T-helper 9 cell (primary cell): ENCODE measurements at places on chromosomes 1 and 21.

DNA sequence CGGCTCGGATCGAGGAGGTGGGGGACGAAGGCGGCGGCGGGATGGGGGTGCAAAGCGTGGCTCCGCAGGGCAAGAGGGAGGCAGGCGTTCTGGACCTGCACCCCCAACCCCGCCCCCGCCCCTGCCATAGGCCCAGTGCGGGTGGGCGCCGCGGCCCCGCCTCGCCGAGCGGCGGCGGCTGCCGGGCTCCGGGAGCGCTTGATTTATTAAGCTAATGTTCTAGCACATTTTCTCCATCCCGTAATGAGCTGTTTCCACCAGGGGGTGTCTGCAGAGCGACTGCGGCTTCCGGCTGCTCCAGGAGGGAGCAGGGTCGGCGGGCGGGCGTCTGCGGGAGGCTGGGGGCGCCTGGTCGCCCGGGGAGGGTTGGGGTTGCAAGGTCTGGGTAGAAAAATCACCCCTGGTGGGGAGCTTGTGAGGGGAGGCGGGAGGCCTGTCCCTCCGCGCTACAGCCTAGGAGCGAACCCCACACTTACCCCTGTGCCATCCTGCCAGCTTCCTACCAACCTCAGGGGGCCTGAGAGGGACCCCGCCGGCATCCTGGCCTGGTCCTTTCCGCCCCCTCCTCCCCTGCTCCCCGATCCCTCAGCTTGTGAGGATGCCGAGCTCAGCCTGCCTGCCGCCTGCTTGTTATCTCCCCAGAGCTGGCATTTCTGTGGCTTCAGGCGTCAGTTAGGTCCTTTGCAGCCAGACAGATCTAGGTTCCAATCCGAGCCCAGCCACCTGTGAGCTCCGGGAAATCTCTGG is 48.5 kb upstream of the ACOT11 start:
- DNase-seq = no peak

DNA sequence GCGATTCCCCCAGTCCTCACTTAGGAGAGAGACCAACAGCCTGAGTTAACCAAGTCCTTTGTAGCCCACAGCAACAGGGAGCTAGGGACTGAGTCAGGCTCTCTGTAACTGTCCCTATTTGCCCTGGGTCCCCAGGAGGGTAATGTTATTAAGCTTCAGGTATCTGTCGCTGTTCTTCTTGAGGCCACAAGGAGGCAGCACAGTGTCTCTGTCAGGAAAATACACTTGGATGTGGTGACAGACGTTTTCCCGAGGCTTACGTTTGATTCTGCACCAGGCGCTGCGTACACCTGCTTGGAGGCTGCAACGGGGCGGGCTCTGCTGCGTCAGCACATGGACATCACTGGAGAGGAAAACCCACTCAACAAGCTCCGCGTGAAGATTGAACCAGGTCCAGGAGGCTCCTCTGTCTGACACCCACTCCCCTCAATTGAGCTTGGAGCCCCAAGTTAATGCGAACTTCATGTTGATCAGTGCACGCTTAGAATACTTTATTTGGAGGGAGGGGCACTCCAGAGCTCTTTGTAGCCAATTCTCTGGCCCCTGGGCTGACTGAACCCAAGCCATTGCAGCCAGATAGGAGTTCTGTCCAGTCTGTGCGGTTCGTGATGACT is 10.7 kb upstream of the ELF3 start:
- DNase-seq = no peak

DNA sequence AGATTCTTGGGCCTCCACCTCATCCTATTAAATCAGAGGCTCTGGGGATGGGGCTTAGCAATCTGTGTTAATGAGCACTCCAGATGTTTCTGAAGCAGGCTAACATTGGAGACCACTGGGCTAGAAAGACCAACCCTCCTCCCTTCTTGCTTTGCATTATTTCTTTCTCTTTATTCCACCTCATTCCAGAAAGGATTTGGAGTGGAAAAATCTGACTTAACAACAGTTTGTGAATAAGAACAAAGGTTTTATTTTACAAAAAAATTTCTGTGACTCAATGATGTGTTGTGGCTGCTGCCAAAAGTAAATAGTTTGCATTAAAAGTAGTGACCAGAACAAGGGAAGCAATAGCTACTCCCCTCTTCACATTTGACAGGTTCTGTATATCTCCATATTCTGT is 79.4 kb downstream of the TGFB2 start:
- no peak for DNase-seq

- DNase-seq = no peak
Observed at GRCh38 chr21:44379991-44380865, 26.8 kb downstream of the TRPM2 start.

DNA sequence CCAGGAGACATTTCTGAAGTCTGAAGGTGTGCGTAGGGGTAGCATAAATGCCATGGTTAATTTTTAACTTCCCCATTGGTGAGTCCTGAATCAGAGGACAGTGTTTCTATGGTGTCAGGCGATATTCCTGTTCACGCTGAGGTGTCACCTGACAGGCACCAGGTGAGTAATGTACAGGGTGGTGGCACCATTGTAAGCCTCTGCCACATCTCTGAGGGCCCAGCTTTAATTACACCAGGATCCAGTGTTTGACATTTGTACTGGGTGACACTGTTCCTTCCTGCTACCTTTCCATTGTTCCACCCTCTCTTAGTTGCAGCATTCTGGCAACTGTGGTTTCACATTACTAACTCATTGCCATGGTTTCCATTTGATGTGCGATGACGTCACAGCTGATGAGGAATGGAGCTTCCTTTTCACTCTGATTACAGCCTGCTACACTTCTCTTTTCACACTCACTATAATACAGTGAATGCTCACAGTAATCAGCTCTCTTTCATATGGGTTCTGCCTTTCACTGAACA is 40.6 kb upstream of the MARK1 start:
- no peak for DNase-seq

DNA sequence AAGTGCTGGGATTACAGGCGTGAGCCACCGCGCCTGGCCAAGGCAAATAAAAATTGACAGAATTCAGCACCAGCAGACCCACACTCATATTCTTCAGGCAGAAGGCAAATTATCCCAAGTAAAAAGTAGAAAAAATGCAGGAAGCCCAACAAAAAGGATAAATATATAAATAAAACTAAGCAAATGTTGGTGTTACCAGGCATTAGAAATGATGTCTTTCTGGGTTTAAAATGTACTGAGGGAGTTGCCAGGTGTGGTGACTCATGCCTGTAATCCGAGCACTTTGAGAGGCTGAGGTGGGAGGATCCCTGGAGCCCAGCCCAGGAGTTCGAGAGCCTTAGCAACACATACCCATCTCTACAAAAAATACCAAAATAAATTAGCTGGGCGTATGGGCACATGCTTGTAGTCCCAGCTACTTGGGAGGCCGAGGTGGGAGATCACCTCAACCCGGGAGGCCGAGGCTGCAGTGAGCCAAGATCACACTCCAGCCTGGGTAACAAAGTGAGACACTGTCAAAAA is 6.3 kb downstream of the INTS11 start:
- no peak for DNase-seq

GRCh38 chr1:244171241-244171985 is 120.3 kb downstream of the ZBTB18 start:
- no peak for DNase-seq

GRCh38 chr1:17594026-17594425 is 54.5 kb downstream of the ARHGEF10L start:
- DNase-seq = no peak

DNA sequence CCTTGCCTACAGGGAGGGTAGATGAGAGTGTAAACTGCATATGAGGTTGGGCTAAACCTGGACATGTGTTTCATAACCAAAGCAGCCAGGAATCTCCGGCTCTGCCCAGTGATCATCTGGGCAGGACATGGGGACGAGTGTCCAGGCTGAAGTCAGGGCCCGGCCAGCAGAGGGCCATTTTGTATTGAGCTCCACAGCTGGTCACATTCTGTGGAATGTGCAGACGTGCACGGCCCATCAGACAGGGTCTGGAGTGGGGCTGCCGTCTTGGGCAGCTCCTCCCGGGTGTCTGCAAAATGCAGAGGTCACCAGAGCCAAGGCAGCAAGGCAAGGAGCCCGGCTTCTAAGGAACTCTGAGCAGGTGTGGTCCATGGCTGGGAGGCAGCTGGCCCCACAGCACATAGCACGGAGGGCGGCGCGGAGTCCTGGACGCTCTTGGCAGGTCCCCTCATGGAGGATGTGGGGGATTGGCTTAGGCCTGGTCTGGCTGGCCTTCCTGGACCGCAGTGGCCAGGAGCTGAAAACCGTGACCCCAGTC is 6.2 kb downstream of the LRRC3 start:
- no peak for DNase-seq

DNA sequence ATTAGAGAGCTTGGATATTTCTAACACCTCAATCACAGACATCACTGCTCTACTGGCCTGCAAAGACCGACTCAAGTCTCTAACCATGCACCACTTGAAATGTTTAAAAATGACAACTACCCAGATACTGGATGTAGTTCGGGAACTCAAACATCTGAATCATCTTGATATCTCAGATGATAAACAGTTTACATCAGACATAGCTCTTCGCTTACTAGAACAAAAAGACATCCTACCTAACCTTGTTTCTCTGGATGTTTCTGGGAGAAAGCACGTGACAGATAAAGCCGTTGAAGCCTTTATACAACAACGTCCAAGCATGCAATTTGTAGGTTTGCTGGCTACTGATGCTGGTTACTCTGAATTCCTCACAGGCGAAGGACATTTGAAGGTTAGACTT is 45.1 kb downstream of the ZYG11B start:
- no peak for DNase-seq

DNA sequence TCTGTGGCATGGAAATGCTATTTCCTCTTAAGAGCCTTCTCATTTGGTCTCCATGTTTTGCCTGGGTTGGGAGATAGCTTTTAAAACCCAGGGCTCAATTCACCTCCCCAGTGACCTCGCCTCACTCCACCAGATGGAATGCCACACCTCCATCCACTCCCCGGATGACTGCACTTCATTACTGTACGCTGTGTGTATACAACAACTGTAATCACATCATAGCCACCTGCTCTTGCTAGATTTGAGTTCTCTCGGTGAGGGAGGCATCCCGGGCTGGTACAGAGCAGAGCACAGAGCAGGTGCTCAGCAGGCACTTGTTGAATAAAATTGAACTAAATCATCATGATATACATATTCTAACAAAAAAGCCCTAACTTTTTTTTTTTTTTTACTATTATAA is 26.0 kb downstream of the SDE2 start:
- DNase-seq = no peak

DNA sequence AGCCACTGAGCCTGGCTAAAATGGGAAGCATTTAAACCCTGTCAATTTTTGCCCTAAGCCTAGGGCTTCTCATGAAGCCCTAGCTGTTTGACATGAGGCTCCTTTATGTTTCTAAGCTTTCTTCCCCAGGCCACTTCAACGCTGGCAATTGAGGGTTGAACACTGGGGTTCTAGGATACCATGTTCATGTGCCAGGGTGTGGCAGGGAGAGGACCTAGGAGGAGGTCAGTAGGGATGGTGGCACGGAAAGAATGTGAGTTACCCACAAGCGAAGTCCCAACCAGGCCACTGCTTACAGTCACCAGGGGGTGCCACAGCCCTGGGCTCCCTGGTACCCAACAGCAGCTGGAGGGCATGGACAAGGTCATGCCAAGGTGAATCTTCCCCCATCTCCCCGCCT is 90.8 kb upstream of the AJAP1 start:
- DNase-seq = no peak

DNA sequence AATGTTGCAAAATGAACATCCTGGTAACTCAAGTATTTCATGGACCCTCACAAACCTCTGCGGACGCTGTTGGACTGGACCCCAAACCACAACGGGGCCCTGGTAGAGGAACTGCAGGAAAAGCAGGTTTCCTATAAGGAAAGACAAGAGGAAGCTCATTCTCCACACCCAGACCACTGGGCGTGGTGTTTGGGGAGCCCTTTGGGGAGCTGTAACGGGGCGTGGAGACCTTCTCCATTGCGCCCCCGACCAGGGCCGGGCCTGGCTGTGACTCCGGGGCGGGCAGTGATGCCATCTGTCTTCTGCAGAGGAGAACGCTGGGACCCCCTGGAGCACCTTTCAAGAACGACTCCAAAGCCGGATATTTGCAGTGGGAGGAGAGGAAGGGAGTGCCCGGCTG is 30.0 kb upstream of the AGPAT3 start:
- DNase-seq = no peak

- no peak for DNase-seq
Observed at GRCh38 chr21:32812035-32812434, 40.5 kb upstream of the PAXBP1 start.

DNA sequence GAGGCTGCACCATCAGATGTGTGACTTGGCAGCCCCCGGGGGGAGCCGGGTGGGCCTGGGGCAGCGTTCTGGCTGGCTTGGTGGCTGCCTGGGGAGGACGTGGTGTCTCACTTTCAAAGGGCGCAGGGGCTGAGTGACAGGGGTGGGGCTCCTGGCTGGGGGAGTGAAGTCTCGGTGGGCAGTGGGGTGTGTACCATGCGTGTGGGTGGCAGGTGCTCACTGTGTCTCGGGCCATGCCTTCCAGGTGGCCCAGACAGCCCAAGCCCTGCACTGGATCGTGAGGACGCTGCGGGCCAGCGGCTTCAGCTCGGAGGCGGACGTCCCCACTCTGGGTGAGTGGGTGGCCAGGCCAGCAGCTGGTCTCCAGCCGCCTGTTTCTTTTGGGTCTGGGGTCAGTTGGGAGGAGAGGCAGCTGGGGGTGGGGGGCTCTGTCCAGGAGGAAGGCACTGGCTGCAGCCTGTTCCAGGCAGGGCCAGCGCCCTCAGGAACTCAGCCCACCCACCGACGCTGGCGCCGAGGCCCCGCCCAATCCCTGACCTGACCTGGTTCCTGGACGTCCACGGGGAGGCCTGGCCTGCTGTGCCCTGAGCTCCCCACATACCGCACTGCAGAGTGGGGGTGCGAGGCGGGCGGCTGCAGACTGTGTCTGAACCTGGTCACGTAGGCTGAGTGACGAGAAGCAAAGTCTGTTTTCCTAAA is 30.6 kb upstream of the LRRC3 start:
- no peak for DNase-seq

DNA sequence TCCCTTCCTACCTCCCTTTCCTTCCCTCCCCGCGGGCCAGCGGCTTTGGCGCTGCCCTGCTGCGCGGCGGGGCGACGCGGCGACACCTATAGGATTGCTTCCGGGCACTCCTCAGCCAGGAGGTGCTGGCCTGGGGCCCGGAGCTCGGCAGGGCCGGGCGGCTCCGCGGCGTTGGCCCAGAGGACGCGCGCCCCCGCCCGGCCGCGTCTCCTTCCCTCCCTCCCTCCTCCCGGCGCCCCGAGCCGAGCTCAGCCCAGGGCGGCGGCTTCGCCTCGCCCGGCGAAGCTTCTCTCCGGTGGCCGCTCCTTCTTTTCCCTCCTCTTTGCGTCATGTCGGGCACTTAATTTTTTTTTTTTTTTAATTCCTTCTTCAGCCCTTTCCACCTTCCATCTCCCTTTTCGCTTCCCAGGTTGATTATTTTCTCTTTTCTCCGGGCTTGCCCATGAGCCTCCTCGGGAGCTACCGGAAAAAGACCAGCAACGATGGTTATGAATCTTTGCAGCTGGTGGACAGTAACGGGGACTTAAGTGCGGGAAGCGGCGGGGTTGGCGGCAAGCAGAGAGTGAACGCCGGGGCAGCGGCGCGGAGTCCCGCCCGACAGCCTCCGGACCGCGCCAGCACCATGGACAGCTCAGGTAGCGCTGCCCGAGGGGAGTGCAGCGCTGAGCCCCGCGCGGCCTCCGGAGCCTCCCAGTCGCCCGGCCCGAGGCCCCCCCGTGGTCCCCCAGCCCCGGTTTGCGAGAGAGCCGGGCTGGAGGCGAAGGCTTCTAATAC is at the start of gene DNAJC6:
Gene DNAJC6 (plus strand): TSS at position 240 of the 774 bp plus-strand sequence. CDS start 203 bp downstream, at position 443.
- DNase-seq = peak; percentile 14
